ENCODE measurements at places on chromosomes 12 and 14.
A peak's percentile ranks its signal among the peaks of the same experiment; 100 is the strongest.

- no peak for DNase-seq
Observed at GRCh38 chr12:78177298-78177697, 346.6 kb downstream of the NAV3 start.

DNA sequence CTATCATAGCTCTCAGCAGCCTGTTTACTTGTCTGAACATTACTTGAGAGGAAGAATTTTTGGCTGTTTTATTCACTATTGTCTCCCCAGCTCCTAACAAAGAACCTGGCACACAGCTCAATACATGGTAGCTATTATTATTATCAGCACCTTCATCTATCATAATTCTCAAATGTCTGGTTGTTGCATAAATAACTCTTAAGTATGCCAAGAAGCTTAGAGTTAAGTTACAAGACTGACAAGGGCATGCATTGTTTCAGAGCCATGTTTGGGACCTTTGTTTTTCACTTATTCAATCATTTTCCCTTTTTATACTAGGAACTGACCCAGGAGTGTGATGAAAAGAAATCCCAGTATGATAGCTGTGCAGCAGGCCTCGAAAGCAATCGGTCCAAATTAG is 77.5 kb upstream of the ATP2A2 start:
- DNase-seq = no peak

DNA sequence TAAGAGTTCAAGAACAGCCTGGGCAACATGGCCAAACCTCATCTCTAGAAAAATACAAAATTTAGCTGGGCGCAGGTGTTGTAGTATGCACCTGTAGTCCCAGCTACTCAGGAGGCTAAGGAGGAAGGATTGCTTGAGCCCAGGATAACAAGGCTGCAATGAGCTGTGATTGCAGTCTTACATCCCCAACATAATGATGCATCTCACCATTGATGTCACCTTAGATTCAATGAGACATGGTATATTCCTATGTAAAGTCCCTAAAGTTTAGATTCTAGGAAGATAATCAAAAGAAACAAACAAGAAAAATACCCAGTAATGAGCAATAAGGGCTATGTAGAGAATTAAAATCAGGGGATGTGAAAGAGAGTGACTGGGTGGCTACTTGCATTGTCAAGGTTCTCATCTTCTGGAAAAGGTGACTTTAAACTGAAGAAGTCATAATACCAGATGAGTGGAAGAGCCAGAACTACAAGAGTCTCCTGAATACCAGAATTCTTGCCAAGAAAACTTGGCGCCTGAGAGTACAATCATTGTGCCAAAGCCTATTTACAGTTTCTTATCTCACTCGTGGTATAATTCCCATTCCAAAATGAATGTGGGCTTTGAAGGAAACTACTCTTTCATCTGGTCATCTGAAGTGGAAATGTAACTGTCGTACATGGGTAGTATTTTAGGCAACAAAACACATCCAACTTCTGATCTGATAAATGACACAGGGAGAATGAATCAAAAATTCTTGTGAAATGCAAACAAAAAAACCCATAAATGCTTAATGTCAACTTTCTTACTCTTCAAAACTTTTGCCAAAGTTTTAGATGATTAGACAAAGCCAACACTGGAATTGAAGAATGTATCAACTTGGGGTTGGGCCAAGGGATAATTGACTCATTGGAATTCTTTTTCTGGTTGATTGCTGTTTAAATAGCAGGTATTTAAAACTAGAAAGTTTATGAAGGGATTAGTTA is 81.1 kb upstream of the ST8SIA1 start:
- no peak for DNase-seq

DNA sequence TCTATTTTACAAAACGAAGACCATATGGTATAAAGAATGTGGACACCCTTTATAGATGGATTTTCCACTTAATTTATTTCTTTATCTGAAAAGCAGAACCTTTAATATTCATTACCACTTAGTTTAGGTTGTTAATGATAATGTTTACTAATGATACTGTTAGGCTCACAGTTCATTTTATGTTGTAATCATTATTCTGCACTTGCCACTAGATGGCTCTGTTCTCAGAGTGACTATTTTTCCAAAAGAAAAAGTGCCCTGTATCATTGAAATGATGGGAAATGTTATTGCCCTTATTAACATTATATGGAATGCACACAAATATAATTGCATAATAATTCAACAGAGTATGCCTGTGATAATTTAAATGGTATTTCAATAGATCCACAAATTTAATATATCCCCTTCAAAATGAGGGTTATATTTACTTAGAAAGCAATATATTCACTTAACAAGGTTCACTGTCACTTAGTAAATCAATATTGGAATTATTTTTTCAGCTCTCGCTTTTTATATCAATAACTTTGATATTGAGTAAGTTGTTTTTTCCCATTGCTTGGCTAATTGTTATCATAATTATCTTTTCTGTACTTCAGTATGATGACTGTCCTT is 95.7 kb downstream of the PDE3A start:
- no peak for DNase-seq

GRCh38 chr14:28703482-28703881 is 63.1 kb upstream of the FOXG1 start:
- DNase-seq = no peak

DNA sequence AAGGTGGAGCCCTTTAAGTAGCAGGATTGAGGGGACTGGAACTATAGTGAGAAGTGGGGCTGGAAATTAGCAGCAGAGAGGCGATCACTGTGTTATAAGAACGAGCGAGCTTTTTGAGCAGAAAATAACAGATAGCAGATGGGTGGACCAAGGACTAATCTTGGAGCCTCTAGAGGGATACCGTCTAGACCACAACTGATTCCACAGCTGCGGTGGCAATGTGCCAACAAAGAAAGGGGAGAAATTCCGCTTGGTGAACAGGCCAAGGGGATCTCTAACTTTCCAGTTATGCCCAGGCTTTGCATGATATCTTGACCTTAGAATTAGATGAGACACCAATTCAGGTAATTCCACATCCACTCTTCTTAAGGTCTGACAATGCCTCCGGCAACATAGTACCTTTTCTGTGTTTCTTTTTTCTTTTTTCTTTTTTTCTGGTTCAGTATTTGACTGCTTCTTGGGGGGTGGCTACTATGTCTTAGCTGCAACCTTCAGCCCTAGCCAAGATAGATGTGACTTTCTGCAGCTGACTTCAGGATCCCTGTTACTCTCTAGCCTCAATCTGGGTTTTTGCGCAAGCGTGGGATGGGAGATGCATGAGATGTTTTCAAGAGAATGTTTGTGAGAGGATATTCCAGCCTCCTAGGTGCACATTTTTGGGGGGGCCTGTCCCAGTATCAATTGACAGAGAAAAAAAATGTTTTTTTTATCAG is 143.4 kb upstream of the CPSF6 start:
- no peak for DNase-seq

DNA sequence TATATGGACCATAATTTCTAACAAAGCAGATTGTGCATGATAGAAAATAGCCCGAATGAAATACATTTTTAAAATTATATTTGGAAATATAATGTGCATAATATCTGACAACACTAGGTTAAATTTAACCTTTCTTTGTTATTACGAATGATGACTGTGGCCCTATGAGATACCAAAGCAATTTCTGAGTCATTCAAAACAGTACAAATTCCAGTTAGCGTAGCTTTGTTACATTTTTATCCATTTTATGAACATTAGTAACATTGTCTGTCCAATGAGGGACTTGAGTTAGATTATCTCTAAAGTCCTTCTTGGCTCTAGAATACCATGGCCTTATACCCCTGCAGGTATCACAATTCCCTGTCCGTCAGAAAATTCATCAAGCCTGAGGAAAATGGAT is 39.0 kb upstream of the REP15 start:
- no peak for DNase-seq

GRCh38 chr12:57240926-57241401 is 10.0 kb downstream of the STAC3 start:
- no peak for DNase-seq

- DNase-seq = no peak
Observed at GRCh38 chr14:65920996-65921395, 508.5 kb downstream of the FUT8 start.

DNA sequence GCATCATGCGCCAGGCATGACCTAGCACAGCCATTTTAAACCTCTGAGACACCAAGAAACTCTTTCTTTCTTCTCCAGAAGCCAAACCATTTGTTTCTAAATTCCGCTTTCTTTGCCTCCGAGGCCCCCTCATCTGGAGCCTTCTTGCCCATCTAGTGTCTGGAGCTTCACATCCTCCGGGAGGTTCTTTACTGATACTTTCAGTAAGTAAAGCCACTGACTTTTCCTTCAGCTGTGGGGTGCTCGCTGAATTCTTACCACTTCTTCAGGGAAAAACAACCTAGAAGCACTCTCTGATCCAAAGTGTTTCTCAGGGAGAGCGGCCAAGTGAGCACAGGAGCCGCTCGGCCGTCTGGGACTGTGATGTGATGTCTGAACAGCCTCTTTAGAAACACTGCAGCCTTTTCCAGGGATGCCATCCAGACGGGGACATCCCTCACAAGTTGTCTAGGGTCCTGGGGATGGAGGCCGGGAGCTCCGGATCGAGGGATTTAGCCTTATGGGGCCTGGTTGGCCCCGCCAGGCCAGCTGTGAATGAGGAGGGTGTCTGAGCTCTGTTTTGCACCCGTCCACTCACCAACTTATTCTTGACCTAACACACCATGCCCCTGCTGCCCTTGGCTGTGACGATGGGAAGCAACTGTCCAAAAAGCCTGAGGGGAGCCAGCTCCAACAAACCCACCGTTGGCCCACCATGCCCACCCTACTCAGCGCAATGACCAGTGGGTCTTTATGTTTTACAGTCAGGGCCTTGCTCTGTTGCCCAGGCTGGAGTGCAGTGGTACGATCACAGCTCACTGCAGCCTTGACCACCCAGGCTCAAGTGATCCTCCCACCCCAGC is 160.6 kb downstream of the ZFP36L1 start:
- no peak for DNase-seq

DNA sequence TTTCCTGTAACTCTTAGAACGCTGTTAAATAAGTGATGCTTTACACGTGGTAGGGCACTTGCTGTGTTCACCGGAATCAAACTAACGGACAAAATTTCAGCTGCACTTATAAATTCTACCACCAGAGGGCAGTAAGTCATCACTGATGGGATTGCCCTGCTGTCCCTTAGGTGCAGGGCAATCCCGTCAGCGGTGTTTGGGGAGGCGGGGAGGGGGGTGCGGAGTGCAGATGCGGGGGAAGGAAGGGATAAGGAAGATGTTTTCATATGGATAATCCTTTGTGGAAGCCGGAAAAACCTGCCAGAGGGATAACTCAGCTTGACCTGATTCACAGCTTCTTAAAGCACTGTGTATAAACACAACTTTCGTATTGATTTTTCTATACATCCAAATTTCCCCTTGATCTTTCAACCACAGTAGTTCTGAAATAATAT is 21.7 kb upstream of the SLC10A1 start:
- DNase-seq = no peak

- no peak for DNase-seq
Observed at GRCh38 chr14:24895243-24895583, 154.7 kb downstream of the STXBP6 start.

GRCh38 chr14:30725763-30726162 is 103.6 kb downstream of the SCFD1 start:
- DNase-seq = no peak

DNA sequence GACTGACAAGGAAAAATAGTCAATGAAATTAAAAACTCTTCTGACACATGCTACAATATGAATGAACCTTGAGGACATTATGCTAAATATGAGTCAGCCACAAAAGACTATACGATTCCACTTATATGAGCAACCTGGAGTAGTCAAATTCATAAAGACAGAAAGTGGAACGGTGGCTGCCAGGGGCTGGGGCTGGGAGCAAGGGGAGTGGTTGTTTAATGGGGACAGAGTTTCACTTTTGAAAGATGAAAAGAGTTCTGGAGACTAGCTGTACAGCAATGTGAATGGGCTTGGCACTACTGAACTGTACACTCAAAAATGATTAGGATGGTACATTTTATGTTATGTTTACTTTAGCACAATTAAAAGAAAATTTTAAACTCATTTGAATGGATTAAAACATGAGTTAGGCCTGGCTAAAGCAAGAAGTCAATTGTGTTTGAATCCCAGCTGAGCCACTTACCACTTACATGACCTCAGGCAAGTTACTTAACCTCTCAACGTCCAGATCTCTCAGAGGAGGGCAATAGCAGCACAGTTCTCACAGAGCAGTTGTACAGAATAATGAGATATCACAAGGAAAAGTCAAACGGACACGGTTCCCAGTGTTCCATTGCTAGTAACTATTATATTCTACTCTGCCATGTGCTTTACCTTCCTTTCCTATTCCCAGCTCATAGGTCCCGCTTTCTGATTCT is 102.5 kb downstream of the SPTSSA start:
- DNase-seq = no peak

- no peak for DNase-seq
Observed at GRCh38 chr12:80272387-80272915, 171.6 kb upstream of the PTPRQ start.

DNA sequence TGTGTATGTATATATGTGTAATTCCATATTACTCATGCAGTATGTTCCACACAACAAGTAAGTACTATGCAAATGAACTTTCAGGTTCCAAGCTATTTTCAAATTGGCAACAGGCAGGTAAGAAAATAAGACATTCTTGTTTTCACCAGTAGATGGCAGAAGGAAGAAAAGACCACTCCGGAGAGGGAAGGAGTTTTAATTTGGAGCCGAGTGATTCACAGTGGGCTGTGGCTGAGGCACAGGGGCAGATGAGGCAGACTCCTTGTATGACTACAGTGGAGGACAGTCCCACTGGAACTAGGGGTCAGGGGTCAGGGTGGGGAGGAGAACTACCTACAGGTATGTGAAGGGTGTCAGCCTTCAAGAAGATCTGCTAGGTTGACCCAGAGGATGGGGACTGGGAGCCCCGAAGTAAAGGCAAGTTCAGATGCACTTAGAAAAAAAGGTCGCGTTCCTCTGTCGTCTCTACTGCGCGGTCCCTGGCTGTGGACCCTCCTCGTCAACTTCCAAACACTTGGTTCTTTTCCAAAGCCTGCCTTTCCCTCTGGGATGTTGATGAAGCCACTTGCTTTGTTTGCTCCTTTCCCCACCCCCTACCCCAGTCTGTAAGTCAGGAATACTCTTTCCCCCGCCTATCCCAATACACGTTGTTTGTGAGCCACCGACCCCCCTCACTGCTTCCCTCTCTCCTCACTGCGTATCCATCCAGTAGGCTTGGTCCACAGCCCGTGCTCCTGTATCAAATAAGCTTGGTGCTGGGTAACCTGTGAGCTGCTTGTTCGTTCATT is 24.1 kb downstream of the DDX47 start:
- DNase-seq = peak; percentile 35

- no peak for DNase-seq
Observed at GRCh38 chr12:122499991-122500684, 594 bp downstream of the ZCCHC8 start.

Measured in RWPE2 (cell line).